ENCODE measurements at places on chromosomes 2 and 18.

DNA sequence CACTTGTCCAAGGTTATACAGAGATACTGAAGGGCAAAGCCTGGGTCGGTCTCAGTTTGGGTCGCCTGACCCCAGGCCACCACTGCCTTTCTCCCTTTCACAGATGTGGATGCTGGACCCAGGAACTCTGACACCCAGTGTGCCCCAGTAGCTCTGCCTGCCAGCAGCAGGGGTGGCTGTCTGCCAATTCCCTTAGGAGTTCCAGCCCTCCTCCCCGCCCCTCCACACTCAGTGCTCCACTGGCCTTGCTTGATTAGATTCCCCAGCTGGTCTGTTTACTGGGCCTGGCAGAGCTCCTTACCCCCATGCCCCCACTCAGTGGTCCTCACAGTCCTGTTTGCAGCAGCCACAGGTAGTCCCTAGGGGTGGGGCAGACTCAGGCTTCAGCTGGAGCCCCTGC, 75.5 kb downstream of the NPAS2 start:
- no peak for DNase-seq

DNA sequence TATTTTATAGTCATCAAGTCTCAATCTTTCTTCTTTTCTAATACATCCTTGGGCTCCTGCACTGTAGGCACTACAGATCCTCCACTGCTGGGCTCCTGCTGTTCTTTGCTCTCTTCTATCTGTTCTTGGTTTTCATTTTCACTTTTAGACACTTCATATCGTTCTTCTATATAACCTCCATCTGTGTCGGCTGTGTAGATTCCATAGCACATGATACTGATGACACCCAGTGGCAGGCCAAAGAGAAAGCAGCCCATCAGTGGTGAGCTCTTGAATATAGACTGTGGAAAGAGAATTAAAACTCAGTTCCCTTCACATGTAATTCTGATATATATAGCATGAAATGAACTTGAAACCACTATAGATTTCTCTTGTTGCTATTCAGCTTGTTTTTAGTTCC, 38.0 kb downstream of the TMX3 start:
- no peak for DNase-seq

- DNase-seq = no peak
These were observed 765.1 kb upstream of the SLC8A1 start for GRCh38 chr2:41216978-41217377.

GRCh38 chr18:74995419-74995736, 213.6 kb downstream of the PTGR3 start:
- DNase-seq = no peak

GRCh38 chr2:149799013-149799705, 211.6 kb upstream of the MMADHC start:
- no peak for DNase-seq

DNA sequence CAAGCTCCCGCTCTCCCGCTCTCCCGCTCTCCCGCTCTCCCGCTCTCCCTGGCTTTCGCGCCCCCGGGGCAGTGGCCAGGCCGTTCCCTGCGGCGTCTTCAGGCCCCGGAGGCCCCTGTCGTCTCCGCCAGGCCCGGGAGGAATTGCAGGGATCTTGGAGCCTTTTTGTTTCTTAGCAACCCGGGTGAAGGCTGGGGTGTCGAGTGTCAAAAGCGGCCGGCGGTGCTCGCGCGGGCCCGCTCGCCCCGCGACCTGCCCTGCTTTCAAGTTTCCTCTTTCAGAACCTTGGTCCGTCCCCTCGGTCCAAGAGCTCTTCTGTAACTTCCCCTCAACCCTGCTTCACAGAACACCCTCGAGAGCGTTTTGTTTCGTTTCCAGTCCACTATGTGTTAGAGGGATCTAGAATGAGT, 1.4 kb downstream of the RNF138 start:
- DNase-seq = no peak

GRCh38 chr2:160491911-160492371, 1.7 kb downstream of the RBMS1 start:
- no peak for DNase-seq

DNA sequence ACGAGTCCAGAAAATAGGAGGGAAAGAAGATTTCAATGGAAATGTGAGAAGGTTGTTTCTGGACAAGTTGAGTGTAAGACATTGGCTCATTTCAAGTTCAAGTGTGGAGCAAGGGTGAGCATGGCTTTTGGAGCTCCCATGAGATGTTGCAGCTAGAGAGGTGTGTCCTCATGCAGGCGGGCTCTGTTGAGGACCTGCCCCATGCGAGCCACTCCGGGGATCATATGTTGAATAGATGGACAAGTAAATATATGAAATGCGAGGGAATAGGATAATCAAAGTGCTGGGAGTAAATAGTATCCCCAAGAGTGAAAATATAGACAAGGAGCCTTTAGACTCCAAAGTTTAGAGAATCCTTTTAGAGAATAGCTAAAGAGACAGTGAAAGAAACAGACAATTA, 200.4 kb upstream of the NRP2 start:
- DNase-seq = no peak

- DNase-seq = no peak
These were observed 328 bp downstream of the DTYMK start for GRCh38 chr2:241686324-241686649.

- DNase-seq = no peak
These were observed 34.0 kb upstream of the SLC66A3 start for GRCh38 chr2:11121099-11121822.

GRCh38 chr2:111698743-111699554, 185.0 kb downstream of the ANAPC1 start:
- peak; percentile 31 for DNase-seq

DNA sequence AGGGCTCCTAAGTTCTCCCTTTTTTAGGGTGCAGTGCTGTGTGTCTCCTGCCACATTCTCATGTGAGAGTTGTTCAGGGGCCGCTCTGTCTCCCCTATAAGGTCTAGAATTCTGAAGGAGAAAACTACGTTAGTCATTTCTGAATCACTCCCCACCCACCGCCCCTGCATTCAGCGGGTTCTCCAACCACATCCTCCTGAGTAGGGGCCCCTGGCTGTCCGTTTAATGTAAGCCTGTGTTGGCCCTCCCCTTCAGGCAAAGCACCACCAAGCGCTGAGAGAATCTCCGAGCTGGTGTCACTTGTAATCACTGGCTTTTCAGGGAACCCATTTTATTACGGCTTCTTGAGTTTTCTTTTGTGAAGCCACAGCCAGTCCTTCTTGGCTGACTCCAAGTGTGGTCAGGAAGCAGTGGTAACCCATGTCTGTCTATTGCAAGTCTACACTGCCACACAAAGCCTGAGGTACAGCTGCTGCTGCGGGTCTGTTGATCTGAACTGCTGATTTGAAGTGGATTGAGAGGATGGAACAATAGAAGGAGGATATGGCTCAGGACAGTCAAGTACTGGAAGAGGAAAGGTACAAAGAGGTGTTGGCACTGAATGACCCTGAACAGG, 16.9 kb downstream of the LCT start:
- DNase-seq = peak; percentile 43

DNA sequence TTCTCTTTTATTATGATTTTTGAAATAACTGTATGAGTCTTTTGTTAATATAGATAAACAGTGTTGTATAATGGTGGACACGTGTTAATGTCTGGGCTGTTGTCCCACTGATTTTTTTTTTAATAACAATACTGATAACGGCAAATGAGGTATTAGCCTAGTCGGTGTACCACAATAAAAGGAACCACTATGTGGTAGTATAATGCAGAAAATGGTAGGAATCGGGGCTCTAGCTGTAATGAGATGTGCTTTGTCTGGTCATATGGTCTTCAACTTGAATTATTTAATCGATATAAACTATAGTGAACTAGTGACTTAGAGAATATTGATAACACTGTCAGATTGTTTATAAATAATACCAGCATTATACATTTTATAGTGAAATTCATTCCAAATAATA, 517.9 kb upstream of the SPHKAP start:
- DNase-seq = no peak

GRCh38 chr2:161710131-161710915, 86.1 kb downstream of the SLC4A10 start:
- no peak for DNase-seq

- DNase-seq = no peak
These were observed 47.5 kb upstream of the SPATS2L start for GRCh38 chr2:200258881-200259576.

DNA sequence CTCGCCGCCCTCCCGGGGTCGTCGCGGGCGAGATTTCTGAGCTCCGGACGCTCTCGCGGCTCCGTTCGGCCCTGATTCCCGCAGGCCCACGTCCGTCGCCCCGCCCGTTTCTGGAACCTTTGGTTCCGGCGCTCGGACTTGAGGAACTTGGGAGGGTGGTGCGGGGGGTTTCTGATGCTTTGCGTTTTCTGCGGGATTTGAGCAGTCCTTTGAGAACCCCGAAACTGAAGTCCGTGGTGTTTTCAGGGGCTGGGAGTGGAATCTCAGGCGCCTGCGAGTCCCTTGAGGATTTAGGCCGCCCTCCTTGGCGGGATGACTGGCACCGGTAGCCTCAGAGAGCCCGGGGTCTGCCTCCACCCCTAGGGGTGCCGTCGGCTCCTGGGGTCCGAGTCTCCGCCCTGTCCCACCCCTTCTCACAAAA, 336 bp downstream of the THNSL2 start:
- DNase-seq = no peak

DNA sequence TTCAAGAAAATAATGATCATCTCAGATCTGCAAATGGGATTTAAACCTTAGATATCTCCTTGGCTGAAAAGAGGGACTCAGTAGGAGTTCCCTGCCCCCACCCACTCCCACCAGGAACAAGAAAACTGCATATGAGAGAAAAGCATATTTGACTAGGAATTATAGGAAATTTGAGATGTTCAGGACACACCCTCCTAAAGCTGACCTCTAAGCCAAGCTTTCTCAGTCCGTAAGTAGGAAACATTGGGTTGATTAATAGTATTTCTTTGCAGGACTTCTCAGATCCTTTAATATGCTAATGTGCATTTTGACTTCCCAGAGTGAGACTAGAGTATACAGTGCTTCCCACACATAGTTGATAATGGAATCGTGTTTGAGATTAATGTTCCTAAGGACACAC, 47.8 kb upstream of the DAPL1 start:
- no peak for DNase-seq

GRCh38 chr2:198731842-198732399, 725.8 kb downstream of the SATB2 start:
- DNase-seq = no peak

DNA sequence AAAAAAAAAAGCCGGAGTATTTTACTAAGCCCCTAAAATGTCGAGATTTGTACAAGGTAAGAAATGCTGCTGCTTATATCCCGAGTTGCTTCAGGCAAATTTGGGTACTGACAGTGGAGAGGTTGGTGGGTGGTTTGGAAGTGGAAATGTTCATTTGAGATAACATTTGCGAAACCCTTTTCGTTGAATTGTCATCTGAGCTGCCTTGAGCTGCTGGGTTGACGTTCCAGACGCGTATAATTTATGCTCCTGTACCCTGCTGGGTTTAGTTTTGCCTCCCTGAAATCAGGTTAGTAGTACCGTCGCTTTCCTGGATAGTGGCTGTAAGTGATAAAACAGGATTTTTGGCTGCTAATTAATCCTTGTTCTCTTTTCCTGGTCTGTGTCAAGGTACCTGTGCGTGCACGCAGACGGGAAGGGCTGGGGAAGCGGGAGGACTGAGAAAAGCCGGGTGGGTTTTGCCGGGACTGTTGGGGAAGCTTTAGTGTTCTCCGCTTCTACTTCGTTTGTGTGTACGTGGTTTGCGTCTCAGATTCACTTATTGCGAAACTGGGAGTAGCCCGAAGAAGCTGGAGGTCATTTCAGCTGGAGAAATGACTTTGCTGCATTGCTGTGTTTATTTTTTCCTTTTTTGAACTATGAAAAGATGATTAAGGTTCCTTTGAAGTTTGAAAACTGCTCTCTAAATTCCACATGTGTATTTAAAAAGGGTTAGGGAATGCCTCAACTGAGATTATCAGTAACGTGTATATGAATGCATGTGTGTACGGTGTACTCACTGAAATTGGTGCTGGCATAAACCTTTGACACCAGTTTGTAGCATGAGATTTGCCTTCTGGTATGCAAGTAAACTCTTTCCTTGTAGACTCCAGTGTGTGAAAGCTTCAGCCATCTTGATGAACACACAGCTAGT, 709 bp downstream of the UGP2 start:
- no peak for DNase-seq

DNA sequence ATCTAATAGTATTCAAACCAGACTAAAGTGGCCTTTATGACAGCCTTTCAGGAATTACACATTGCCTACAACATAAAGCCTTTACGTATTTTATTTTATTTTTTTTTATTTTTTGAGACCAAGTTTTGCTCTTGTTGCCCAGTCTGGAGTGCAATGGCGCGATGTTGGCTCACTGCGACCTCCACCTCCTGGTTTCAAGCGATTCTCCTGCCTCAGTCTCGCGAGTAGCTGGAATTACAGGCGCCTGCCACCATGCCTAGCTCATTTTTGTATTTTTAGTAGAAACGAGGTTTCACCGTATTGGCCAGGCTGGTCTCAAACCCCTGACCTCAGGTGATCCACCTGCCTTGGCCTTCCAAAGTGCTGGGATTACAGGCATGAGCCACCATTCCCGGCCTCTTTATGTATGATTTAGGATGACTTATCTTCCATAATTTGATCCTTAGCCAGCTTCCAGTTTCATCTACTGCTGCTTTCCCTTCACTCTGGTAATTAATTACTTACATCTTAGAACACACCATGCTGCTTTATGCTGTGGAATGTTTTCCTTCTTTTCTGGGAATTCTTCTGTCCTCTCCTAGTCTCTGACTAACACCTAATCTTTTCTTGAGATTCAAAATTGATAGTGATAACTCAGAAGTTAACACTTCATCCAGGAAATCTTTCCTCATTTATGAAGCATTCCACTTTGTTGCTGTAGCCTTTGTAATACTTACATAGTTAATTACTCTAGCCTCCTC, 2.6 kb downstream of the USP14 start:
- DNase-seq = no peak

GRCh38 chr2:25421289-25421688, 79.6 kb upstream of the DNMT3A start:
- DNase-seq = no peak

- no peak for DNase-seq
These were observed 6.8 kb downstream of the BIRC6 start for GRCh38 chr2:32363597-32363996.

- DNase-seq = no peak
These were observed 471.0 kb upstream of the PIK3C3 start for GRCh38 chr18:41484069-41484468.

Data from stimulated activated CD8-positive, alpha-beta memory T cell treated with anti-CD3 and anti-CD28 coated beads, Interleukin-7, amount 100 ng/mL, for 1 hour (primary cell).